ENCODE measurements at places on chromosomes 13 and 19.
A peak's percentile ranks its signal among the peaks of the same experiment; 100 is the strongest.

GRCh38 chr13:26222520-26223046, 469 bp upstream of the RNF6 start:
- DNase-seq, result no peak

GRCh38 chr13:23086968-23087623, 93.7 kb upstream of the SGCG start:
- no peak for DNase-seq

- no peak for DNase-seq
Observed at GRCh38 chr13:100815476-100816046, 141.0 kb upstream of the TMTC4 start.

GRCh38 chr13:37491661-37492060, 106.9 kb downstream of the POSTN start:
- no peak for DNase-seq

DNA sequence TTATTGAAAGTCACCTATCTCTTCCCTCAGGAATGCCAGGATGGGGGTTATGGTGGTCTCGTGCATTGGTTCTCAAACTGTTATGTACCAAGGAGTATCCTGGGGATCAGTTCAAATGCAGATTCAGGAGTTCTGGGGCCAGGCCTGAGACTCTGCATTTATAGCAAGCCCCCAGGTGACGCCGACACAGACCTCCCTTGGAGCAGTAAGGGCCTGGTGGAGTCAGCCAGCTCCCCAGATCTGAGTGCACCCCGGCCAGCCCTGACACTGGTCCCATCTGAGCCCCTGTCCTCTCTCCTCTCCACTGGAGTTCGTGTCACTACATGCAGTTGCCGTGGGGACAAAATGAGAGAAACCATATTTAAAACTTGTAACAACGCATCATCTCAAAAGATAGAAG, 112.9 kb downstream of the COL4A2 start:
- DNase-seq, result no peak

DNA sequence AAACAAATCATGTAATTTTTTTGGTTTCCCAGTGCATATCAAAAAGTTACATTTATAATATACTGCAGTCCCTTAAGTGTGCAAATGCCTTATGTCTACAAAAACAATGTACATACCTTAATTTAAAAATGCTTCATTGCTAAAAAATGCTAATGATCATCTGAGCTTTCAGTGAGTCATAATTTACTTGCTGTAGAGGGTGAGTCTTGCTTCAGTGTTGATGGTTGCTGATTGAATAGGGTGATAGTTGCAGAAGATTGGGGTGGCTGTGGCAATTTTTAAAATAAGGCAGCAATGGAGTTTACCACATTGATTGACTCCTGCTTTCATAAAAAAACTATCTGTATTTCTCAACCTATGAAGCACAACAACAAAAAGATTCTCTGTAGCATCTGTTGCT, 613.9 kb downstream of the TBC1D4 start:
- no peak for DNase-seq

GRCh38 chr19:12666265-12667048, at the start of the genes MAN2B1 and WDR83:
Gene MAN2B1, minus strand, starts transcription at chr19:12666742. Its CDS starts 41 bp downstream, at chr19:12666701.
Gene WDR83, plus strand, starts transcription at chr19:12666807. Its CDS starts 2,984 bp downstream, at chr19:12669791.
- peak; percentile 84 for DNase-seq

DNA sequence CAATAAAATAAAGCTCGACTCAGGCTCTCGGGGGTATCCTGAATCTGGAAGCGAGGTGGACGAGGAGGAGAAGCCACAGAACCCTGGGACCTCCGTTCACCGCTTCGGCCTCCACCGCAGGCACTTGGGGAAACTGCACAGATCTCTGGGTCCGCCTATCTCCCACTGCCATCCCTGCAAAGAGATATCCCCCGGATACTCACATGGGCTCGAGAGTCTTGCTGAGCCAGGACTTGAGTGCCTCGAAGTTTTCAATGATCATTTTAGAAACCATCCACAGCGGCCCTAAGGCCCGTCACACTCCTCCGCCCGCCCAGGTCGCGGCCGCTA, 589 bp downstream of the RBM26 start:
- DNase-seq, result no peak

DNA sequence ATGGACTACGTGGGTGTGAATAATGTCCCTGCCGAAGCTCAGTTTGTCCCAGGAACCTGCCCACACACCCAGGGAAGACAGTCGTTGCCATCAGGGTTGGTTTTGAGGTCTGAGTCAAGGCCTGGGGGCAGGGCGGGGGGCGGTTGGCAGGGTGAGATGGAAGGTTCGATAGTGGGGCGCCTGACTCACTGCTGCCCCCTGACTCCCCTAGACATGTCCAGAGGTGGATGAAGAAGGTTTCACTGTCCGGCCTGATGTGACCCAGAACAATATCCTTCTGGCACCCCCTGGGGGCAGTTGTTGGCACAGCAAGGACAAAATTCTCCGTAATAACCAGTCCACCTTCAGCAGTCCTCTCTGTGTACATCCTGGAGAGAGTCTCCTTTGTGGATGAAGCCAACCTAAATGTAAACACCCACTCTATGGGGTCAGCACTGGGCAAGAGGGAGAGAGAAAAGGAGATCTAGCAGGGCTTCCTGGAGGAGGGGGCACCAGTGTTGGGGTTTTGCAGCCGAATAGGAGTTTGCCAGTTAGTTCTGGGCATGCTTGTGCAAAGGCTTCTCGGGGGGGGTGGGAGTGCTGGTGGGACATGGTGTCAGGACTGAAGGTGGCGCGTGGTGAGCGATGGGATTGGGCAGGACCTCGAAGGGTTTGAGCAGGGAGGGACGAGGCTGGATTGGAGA, 19.6 kb upstream of the B3GNT3 start:
- DNase-seq, result peak; percentile 38

GRCh38 chr13:26541041-26541440, 16.4 kb upstream of the WASF3 start:
- DNase-seq, result no peak

DNA sequence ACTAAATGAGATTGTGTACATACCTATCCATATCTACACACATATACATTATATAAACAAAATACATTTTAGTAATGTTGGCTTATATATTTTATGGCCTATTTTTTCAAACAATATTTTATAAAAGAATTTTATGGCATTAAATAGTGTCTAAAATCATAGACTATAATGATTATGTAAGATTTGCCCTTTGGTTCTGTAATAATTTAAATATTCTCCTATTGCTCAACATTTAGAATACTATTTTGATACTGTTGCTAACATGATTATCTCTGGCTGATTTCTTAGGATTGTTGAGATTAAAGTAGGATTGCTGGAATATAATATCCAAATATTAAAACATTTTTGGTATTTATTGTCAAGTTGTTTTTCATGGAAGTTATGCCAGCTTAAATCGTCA, 565.2 kb upstream of the GPC6 start:
- no peak for DNase-seq

DNA sequence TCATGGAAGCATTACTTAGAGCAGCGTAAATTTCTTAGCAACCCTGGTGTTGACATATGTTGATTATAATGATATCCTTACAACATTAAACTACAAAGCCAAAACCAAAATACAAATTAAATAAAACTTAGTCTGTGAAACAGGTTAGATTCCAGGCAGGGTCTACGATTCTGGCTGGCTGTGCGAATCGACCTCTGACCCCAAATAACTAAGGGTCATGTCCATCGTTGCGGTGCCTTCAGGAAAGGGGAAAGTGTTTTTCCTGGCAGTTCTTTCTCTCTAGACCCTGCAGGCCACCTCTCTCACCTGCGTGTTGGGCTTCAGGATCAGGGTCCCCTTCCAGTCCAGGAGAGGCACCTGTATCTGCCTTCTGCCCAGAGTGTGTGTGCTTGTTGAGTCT, 66.2 kb downstream of the ATP11A start:
- no peak for DNase-seq

GRCh38 chr19:41671486-41671885, 16.6 kb downstream of the CEACAM7 start:
- no peak for DNase-seq

- DNase-seq, result peak; percentile 89
Observed at GRCh38 chr19:20077791-20078463, at the start of gene ZNF90. Gene ZNF90, plus strand, starts transcription at chr19:20078000. Its CDS starts 133 bp downstream, at chr19:20078133.

DNA sequence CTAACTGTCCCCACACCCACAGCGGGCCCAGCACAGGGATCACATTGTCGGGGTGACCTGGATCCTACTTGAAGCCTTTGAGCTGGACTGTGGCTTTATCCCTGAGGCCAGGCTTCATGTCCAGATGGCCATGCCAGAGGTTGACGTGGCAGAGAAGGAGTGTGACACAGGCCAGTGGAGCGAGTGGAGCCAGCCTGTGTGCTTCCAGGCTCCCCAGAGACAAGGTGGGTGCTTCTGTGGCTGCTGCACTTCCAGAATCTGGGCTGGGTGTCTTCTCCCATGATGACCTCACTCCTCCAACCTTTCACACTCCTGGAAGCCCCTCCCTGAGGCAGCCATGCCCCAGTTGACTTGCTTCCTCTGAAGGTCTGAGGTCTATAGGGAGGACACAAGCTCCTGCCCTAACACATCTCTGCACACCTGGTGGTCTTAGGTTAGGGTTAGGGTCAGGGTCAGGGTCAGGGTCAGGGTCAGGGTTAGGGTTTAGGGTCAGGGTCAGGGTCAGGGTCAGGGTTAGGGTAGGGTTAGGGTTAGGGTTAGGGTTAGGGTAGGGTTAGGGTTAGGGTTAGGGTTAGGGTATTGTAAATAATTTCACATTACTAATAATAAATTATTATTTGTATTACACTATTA, 13.1 kb upstream of the MZF1 start:
- DNase-seq, result no peak

DNA sequence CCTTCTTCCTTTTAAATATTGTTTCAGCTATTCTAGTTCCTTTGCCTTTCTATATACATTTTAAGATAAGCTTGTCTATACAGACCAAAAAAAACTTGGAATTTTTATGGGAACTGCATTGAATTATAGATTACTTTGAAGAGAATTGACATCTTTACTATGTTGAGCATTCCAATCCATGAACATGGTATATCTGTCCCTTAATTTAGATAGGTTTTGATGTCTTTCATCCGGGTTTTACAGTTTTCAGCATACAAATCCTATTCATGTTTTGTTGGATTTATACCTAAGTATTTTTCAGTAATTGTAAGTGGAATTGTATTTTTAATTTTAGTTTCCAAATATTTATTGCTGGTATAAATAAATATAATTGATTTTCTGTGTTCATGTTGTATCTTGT, 12.2 kb upstream of the IFNL1 start:
- no peak for DNase-seq

DNA sequence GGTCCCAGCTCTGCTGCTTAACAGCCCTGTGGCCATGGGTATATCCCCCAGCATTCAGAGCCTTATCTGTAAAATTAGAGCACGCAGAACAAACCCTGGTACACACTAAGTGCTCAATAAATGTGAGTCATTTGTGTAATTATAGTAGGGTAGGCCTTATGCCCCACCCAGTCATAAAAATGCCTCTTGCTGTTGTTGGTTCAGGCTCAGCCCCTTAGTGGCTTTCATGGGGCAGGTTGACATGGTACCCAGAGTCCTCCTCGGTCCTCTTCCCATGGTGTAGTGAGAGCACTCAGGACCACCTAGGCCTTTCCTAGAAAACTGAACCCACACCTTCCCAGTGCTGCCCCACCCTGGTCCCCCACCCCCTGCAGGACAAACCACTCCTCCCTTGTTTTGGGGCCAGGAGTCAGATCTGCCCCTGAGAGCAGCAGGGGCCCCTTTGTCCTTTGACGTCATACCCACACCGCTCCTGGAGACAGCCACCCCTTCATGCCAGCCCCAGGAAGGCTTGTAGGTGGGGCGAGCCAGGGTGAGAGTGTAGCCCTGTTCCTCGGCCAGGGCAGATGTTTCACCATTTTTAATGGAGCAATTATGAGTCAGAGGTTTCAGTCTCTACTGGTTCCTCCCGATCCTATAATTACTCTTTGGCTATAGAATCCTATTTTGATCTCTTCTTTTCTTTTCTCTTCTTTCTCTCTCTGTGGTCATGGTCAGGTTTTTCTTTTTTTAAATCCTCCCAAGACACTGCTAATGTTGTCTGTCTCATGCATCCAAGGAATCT, 36.8 kb downstream of the ACTN4 start:
- peak; percentile 64 for DNase-seq

DNA sequence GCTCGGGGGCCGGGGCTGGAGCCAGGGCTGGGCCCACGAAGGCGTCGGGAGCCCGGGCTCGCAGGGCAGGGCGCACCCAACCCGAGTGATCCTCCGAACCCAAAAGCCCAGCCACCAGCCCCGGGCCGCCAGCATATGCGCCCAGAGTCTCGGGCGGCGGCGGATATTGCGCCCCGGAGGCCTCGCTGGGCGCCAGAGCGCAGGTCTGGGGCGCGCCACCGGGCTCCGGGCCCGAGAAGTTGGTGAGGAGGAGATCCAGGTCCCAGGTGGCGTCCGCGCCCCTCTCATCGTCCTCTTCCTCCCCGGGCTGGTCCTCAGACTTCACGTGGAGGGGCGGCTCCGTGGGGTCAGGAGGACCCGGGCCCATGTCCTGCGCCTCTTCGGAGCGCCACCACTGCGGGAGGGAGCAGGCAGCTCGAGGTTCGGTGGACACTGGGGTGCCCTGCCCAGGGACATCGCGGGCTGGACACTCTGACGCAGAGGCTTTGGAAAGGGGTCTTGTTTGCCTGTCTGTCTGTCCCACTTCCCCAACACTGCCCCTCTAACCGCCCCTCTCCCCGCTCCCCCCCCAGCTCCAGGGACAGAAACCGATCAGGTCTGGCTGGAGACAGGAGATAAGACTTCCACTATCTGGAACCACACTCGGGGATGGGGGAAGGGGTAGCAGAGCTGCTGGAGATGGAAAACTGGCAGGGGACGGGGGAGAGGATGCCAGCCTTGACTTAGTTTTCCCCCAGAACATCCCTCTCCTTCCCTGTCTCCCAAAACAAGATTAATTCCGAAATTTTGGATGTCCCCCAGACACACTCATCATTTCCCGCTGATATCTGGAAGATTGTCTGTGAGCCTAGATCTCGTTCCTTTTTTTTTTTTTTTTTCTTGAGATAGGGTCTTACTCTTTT, 1.0 kb downstream of the KLF1 start:
- DNase-seq, result no peak

- DNase-seq, result no peak
Observed at GRCh38 chr13:43564952-43565351, 221.8 kb downstream of the ENOX1 start.

- DNase-seq, result no peak
Observed at GRCh38 chr13:80477661-80478443, 136.9 kb upstream of the SPRY2 start.

- DNase-seq, result no peak
Observed at GRCh38 chr13:20431687-20432384, 93.8 kb downstream of the CRYL1 start.

DNA sequence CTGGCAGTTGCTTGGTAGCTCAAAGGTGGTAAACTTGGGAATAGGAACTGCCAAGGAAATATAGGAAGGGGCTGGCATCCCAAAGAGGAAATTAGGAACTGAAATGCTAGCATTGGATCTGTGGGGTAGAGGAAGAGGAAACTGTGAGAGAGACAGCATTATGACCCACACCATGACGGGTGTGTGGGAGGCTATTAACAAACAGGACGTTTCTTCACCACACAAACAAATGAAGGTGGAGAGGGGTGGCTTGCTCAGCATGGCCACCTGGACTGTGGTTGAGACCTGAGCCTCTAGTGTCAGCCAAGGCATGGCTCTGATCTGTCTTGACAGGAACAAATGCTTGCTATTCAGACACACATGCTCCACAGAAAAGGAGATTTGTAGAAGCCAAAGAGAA, 178.2 kb downstream of the B3GLCT start:
- no peak for DNase-seq
